ENCODE measurements at places on chromosomes 5 and 9. TPM values are rescaled to one million over a fixed set of nuclear protein-coding genes. Genes with fewer than 3 reads are reported as not detected.

The GPR151 gene
- not detected for total RNA-seq

The SPINK6 gene
- not detected for total RNA-seq

The GCNT4 gene
- 1.8 TPM for total RNA-seq

The BARHL1 gene
- not detected for total RNA-seq

The MSMP gene
- not detected for total RNA-seq

The RGS7BP gene
- total RNA-seq = not detected

The ENTREP1 gene
- not detected for total RNA-seq

The PCDHGA4 gene
- total RNA-seq = 5.4 TPM

The CCL21 gene
- total RNA-seq = not detected

The HMGXB3 gene
- total RNA-seq = 29.2 TPM

The GPX3 gene
- total RNA-seq = 0.28 TPM

The SLC36A2 gene
- not detected for total RNA-seq

The PCDHB12 gene
- under 0.01 TPM for total RNA-seq

DNA sequence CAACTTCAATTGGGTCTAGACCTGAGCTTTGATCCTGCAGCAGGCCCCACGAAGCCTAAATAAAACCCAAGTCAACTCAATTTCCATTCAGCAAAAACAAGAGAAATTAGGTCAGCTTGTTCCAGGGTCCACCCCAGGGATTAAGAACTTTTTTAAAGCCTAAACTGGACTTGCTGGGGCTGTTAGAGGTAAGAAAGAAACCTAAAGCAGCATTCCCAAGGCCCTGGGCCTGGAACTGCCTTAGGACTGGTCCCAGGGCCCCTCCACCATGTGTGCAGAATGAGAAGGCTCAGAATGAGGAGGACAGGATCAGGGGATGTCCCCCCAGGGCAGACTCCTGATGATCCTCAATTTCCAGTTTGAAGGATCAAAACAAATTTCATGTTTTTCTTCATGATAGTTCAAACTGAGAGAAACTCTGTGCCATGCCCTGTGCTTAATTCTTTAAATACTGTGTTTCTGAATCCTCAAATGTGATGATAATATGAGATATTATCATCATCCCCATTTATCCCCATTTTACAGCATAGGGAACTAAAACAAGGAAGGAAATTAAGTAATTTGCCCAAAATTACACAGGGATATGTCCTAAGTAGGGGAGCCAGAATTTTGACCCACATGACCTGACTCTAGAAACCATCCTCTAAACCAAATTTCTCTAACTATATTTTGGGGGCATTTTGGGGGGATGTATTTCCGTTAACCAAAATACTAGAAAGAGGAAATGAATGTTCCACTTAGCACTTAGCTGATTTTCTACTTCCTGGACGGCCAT is 64.5 kb downstream of the DENND1A start:
- no peaks in the 10 kb centered on the region for H3K4me1 ChIP-seq
- no peak overlapping the region for H3K27ac ChIP-seq
- no peak for DNase-seq
- H3K27me3 ChIP-seq = no peaks in the 10 kb centered on the region

DNA sequence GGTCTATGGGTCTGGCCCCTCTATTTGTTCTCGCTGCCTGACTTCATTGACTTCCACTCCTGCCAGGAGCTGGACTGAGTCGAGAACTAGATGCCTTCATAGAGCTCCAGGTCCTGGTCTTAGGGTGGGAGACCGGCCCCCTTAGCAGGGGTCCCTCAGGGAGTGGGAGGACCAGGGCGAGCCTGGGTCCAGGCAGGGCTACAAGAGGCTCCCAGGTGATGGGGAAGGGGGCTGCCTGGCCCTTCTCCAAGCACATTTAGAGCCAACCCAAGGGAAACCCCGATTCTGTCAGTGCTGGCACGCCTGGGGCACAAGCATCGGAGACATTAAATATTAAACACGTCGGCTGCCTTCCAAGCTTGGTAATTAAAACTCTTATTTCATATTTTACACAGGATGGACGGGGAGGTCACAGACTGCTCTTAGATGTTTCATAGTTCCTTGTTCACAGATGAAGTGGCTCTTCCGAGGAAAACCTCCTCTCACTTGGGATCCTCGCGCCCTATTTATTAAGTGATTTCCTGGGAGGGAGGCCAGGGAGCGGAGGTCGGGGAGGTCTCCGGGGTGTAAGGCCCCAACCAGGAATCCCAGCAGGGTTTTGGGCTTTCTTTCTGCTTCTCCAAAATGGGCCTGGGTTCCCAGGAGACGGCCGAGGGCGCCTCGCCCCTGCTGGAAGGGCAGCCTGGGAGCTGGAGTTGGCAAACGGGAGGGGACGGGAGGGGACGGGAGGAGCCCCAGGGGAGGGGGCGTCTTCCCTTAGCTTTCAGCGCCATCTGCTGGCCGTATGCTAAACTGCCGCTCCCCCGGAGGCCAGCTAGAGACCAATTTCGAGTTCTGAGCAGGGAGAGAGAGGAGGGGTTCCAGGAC is 23.4 kb upstream of the ZBTB43 start:
- no peak overlapping the region for H3K27ac ChIP-seq
- no peaks in the 10 kb centered on the region for H3K36me3 ChIP-seq
- DNase-seq = peak; percentile 59
- H3K4me1 ChIP-seq = no peaks in the 10 kb centered on the region

- H3K27ac ChIP-seq = no peak overlapping the region
- DNase-seq = no peak
- no peaks in the 10 kb centered on the region for H3K4me1 ChIP-seq
- H3K36me3 ChIP-seq = no peaks in the 10 kb centered on the region
- H3K27me3 ChIP-seq = no peaks in the 10 kb centered on the region
Measured at GRCh38 chr5:170562875-170563228, 59.0 kb downstream of the KCNIP1 start.

DNA sequence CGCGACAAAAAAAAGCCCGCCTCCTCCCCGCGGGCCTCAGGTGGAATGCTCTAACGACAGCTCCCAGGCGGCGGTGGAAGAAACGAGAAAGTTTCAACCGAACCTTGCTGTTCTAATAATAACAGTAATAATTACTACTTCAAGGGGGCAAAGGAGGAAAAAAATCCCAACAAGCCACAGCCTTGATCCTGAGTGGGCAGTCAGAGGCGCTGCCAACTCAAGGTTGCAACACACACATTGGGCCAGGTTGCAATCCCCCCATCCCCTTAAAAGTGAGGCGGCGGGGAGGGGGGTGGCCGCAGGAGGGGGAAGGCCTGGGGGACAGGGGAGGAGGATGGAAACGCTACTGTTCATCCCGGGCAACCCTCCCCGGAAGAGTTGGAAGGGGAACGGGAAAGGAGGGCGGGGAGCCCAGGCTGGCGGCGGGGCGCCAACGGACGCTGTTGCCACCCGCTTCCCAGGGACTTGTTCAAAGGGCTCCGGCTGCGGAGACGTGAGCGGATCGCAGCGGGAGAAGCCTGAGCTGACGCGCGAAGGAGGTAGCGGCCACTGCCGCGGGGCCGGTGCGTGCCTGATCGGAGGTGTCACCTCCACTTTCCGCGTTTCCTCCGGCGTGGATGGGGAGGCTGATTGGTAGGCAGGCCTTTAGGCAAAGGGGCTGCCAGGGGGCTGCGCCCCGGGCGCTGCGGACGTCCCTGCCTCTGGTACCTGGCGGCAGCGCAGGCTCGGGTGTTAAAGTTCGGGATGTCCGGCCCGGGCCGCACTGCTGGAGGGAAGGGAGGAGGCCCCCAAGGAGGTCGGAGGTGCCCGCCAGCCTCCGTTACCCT is 647 bp downstream of the SMARCA2 start:
- H3K4me3 ChIP-seq = peak overlapping the region; percentile 76
- no peaks in the 10 kb centered on the region for H3K27me3 ChIP-seq
- no peaks in the 10 kb centered on the region for H3K36me3 ChIP-seq
- peak overlapping the region; percentile 70 for H3K27ac ChIP-seq

- H3K27ac ChIP-seq = peak overlapping the region; percentile 82
- no peak overlapping the region for H3K4me3 ChIP-seq
- DNase-seq = peak; percentile 87
- H3K27me3 ChIP-seq = no peaks in the 10 kb centered on the region
Measured at GRCh38 chr9:88776717-88777497, 214.4 kb upstream of the S1PR3 start.

DNA sequence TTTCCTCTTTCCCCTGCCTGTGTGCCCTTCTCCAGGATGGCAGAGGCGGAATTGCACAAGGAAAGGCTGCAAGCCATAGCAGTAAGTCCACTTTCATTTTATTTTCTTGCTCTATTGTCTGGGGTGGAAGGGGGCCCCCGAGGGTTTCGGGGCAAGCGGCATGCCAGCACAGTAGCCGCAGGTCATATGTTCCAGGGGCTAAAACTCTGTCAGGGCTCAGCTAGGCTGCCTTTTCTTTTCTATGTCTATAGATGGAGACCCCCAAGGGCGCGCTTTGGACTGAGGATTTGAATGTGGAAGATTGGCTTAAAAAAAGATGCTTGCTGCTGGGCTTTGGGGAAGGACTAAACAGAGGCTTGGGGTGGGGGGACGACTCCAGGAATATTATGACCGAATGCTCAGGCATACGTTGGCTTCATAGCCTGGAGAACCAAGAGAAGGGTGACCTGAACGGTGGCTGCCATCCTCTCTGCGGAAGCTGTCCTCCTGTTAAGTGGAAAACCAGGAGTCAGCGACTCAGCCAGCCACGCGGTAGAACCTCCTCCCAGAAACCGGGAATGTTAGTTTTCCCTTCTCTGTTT is 545 bp downstream of the PALM2AKAP2 start:
- no peaks in the 10 kb centered on the region for H3K27me3 ChIP-seq
- H3K27ac ChIP-seq = peak overlapping the region; percentile 58
- DNase-seq = no peak
- H3K36me3 ChIP-seq = no peaks in the 10 kb centered on the region
- peaks cover 4% of the 10 kb centered on the region for H3K4me1 ChIP-seq
- H3K4me3 ChIP-seq = peak overlapping the region; percentile 90

GRCh38 chr9:27482709-27483108 is 41.4 kb upstream of the IFNK start:
- H3K4me1 ChIP-seq = no peaks in the 10 kb centered on the region
- no peaks in the 10 kb centered on the region for H3K36me3 ChIP-seq
- no peak overlapping the region for H3K4me3 ChIP-seq
- no peaks in the 10 kb centered on the region for H3K27me3 ChIP-seq
- H3K27ac ChIP-seq = no peak overlapping the region

- H3K4me1 ChIP-seq = peaks cover 4% of the 10 kb centered on the region
- H3K27me3 ChIP-seq = no peaks in the 10 kb centered on the region
- no peak for DNase-seq
- H3K27ac ChIP-seq = no peak overlapping the region
- no peak overlapping the region for H3K4me3 ChIP-seq
Measured at GRCh38 chr5:142661957-142662356, 23.9 kb downstream of the FGF1 start.

DNA sequence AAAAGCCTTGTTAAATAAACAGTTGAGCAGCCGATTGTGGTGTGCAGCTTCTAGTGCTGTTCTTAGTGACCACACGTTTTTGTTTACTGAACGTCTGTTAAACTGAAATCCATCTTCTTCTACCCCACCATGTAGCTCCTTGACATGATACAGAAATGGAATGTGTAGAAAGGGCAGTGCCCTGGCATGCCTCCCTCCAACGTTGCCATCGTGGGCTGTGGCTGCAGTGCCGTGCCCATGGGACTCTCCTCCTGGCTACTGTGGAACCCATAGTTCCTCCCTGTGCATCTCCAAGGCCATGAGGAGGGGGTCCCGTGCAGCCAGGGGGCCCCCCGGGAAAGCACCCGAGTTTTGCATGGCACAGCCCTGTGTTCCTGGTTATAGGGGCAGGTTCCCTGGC is 23.3 kb upstream of the TGFBI start:
- H3K4me1 ChIP-seq = peaks cover 29% of the 10 kb centered on the region
- no peaks in the 10 kb centered on the region for H3K27me3 ChIP-seq
- DNase-seq = no peak
- no peak overlapping the region for H3K4me3 ChIP-seq
- H3K27ac ChIP-seq = peak overlapping the region; percentile 84

DNA sequence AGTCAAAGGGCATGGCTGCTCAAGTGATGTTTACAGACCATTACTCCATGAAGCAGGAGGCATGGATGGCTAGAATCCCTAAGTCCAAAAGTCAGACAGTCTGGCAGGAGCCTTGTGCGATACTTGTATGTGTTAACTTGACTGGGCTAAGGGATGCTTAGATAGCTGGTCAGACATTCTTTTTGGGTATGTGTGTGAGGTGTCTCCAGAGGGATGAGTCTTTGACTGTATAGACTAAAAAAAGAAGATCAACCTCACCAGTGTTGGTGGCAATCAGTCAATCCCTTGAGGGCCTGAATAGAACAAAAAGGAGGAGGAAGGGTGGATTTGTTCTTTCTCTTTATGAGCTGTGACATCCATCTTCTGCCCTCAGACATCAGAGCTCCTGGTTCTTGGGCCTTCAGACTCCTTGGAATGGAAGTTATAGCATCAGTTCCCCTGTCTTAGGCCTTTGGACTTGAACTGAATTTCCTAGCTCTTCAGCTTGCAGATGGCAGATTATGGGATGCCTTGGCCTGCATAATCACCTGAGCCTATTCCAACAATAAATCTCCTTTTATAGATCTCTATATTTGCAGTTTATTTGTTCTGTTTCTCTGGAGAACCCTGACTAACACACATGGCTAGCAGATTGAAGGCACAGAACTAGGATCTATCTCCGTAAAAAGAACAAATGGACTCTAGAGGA is 9.7 kb upstream of the HSPB3 start:
- DNase-seq = no peak
- H3K4me1 ChIP-seq = no peaks in the 10 kb centered on the region
- peaks cover 8% of the 10 kb centered on the region for H3K27me3 ChIP-seq

GRCh38 chr5:137880313-137880712 is 8.9 kb upstream of the PKD2L2 start:
- no peak overlapping the region for H3K4me3 ChIP-seq
- peaks cover 2% of the 10 kb centered on the region for H3K27me3 ChIP-seq
- H3K4me1 ChIP-seq = no peaks in the 10 kb centered on the region
- DNase-seq = no peak

DNA sequence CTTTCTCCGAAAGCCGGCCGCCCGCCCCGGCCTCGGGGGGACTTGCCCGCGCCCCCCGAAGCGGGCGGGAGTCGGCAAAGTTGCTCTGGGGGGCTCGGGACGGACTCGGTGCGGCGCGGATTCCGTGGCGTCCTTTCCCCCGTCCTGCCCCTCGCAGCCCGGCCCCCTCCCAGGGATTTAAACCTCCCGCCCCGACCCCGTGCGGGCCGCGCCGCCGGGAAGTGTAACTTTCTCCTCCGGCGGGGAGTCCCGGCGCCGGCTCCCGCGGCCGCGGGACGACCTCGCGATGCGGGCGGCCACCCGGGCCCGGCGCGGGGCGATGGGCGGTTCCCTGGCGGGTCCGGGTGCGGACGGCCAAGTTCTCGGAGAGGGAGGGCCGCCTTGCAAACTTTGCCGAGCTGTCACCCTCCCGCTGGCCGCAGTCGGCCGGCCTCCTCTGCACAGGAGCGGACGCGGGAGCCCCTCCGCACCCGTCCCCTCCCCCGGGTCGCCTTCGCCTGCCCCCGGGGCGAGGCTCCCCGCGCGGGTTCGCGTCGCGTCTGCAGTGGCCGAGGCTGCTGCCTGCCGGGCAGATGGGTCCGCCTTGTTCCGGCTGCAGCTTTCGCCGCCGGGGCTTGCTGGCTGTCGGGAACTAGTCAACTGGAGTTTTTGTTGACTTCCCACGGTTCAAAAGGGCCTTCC is 732 bp downstream of the PBX3 start:
- peak overlapping the region; percentile 99 for H3K4me3 ChIP-seq
- peaks cover 6% of the 10 kb centered on the region for H3K4me1 ChIP-seq
- no peak for DNase-seq
- no peaks in the 10 kb centered on the region for H3K36me3 ChIP-seq
- no peaks in the 10 kb centered on the region for H3K27me3 ChIP-seq

GRCh38 chr9:116202219-116202912 is 48.8 kb downstream of the PAPPA start:
- H3K27ac ChIP-seq = no peak overlapping the region
- peaks cover 4% of the 10 kb centered on the region for H3K4me1 ChIP-seq
- H3K27me3 ChIP-seq = no peaks in the 10 kb centered on the region
- DNase-seq = no peak

GRCh38 chr9:133331641-133332380 is 4.2 kb downstream of the SURF6 start:
- H3K4me1 ChIP-seq = no peaks in the 10 kb centered on the region
- H3K4me3 ChIP-seq = no peak overlapping the region
- no peak overlapping the region for H3K27ac ChIP-seq
- DNase-seq = no peak
- no peaks in the 10 kb centered on the region for H3K27me3 ChIP-seq

All from IMR-90 (cell line).